Suppressor macrophage (primary cell): ENCODE measurements at places on chromosomes 3 and 15.

GRCh38 chr15:41950127-41950483 lies 22.3 kb downstream of the EHD4 start:
- DNase-seq = no peak

- DNase-seq = no peak
These were observed 11.0 kb upstream of the CTNNB1 start for GRCh38 chr3:41188306-41188705.

- no peak for DNase-seq
These were observed 62.4 kb downstream of the ADAMTS9 start for GRCh38 chr3:64625381-64625780.

DNA sequence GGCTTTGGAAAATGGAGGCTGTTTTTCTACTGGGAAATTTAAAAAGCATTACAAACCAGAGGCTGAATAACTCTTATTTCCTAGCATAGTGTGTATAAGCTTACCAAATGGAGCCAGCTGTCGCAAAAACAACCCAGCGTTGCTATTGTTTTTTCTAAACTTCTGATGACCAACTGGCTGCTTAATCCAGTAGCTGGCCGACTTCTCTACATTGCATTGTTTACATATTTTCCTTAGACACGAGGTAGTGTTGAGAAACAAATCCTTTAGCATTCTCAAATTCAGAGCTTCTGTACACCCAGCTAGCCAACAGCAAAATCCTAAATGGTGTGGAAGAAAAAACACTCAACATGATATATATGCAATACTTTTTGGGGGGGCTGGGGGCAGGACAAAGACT lies 161.0 kb upstream of the ADAMTS9 start:
- no peak for DNase-seq

DNA sequence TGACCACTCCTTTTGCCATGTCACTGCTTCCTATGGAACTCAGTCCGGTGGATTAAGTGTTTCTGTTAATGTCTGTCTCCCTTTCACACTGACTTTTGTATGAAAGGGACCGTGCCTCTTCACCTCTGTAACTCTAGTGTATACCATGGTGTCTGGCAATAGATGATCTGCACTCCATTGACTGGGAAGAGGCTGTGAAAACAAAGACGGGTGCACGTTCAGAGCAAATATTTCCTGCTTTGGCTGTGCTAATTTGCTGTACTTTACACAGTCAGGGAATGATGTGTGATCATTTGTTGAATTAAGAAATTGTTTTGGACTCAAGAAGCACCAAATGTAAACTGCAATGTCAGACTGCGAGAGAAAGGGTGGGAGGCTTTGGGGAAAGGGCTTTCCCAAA lies 315.2 kb downstream of the RORA start:
- DNase-seq = no peak

DNA sequence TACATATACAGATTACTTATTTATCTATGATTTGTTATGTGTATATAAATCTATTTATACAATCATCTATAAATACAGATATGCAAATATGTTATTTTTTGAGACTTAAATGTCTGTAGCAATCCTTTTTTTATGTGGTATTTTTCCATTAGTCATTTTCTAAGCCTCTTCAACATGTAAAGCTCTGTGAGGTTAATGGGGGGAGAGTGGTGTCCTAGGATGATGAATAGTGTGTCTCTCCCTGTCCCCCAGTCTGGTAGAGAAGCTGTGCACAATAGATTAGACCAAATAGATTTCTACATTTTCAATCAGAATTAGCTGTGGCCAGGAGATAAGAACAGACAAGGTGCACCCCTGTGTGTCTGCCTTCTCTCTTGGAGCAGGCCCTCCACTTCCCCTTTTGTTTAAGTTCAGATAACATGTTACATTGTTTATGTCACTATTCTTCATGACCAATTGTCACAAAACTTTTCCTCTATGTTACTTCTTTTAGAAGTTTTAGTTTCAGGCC lies 453.9 kb downstream of the LPP start:
- no peak for DNase-seq

DNA sequence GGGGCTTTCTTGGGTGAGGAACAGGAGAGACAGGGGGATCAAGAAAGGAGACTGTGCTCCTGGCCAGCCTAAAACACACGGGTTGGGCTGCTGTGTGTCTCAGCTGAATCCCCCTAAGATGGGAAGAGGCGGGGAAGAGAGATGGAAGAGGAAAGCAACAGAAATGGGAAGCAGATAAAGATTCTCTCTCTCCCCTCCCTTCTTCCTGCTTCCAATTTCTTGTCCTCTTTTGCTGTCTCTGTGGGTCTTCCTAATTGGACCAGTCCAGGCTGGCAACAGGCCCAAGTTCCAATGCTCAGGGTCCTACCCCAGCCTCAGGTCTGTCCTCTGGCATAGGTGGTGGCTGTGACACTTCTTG lies 7.1 kb downstream of the ISLR2 start:
- no peak for DNase-seq

DNA sequence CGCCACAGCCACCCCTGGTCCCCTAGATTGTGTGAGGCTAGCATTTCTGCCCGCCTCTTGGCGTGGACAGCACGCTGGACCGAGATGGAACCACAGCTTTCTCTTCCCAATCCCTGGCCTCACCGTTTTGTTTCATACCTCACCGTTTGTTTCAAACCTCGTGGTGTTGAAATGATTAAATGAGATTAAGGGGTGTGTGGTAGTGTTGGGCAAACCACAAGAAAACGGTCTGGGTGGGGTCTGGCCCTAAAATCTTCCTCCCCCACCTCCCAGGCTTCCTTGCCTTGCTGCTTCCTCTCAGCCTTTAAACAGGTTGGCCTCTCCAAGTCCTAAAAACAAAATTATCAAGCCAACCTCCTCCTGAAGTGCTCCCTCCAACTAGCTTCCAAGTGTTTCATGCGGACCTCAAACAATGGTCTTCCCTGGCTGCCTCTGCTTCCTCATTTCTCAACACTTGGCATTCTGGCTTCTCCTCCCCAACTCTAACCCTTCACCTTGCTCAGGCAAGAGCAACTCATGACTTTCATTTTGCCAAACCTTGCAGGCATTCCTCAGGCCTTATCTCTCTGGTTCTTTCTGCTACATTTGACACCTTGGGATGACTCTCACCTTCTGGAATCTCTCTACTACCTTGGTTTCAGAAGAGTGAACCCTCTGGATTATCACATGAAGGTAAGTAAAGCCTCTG lies 1.4 kb upstream of the ATP13A3 start:
- peak; percentile 71 for DNase-seq

DNA sequence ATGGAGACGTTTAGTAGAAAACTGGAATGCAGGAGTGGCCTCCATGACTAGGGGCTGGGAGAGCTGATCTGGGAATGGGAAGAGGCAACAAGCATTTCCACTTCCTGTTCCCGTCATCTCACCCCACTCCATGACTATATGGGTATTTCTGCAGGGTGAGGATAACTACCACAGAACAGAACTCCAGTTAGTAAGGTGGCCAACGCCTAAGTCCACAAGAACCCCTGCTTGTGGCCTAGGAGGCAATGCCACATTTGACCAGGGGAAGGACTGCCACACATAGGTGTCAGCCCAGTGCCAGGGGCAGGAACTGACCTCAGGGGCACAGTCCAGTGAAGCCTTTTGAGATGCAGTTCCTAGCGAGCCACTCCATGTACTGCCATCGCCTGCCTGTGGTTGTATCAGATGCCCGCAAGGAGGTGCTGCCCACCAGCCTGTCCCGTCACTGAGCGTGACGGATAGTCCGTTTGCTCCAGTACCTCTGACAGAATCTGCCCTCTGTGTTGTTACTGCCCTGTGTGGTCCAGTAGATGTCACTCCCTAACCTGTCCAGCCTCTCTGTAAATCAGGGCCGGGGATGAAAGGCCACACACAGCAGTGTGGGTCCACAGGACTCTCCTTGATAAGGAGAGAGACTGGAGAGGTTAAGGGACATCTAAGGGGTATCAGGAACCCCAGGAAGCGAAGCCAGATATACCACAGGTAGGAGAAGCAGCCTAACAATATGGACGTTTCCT lies 3.5 kb upstream of the MTFMT start:
- DNase-seq = peak; percentile 69

DNA sequence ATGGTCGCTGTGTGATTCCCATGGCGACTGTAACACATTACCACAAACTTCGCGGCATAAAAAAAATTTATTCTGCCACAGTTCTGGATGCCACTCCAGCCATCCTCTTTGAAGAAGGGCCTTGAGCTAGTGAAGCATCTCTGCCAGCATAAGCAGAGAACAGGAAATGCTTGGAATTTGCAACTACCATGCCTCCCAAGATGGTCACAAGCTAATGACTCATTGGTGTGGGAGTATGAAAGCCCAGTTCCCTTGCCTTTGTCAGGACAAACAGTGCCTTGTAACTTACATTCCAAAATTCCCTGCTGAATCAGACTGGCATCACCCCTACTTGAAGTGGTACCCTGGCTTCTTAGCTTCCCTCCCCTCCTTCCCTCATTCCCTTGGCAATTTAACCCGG lies 129.7 kb downstream of the PROS1 start:
- DNase-seq = peak; percentile 31

DNA sequence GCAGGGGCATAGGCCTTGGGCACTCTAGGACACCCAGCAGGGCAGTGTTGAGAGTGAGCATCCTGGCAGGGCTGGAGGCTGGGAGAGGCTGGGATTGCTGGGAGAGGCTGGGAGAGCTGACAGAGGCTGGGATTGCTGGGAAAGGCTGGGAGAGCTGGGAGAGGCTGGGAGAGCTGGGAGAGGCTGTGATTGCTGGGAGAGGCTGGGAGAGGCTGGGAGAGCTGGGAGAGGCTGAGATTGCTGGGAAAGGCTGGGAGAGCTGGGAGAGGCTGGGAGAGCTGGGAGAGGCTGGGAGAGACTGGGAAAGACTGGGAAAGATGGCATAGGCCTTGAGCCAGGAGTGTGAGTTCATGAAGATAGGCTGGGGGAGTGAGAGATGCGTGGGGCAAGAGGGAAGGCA lies 77.8 kb downstream of the MESD start:
- DNase-seq = no peak

GRCh38 chr3:12138044-12138443 lies 20.7 kb downstream of the TIMP4 start:
- peak; percentile 53 for DNase-seq

DNA sequence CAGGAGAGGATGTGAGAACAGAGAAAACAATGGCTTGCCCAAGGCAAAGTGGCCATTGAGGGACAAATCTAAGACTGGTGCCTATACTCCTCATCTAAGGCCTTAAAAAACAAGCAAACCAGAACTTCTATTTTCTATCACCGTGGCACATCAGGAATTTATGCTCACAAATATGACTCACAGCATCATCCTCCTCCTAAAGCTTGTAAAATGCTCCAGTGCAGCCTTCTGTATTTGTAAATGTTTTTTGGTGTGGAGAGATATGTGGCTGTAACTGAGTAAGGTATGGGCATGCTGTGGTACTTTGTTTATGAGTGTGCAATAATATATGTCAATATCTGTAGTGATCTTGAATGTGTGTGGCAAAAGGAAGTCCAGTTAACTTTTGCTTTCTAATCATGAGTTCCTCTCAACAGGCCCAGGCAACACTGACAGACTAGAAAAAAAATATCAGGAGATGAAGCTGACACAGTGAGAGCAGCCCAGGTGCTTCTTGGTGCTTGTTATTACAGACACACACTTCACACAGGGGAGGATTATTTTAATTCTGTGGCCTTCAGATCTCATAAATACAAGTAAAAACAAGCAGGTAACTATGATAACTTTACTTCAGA lies 60.3 kb downstream of the CTNNB1 start:
- no peak for DNase-seq

- no peak for DNase-seq
These were observed 202.3 kb downstream of the NEK10 start for GRCh38 chr3:27166888-27167287.

DNA sequence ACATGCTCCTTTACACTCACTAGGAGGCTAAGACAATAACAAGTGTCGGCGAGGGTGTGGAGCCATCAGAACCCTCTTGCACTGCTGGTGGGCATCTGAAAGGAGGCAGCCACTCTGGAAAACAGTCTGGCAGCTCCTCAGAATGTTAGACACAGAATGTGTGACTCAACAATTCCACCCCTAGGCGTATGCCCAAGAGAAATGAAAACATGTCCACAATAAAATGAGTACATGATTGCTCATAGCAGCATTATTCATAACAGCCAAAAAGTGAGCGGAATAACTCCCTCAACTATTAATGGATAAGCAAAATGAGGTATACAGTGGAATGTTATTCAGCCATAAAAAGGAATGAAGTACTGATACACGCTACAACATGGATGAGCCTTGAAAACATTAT lies 57.8 kb downstream of the WNT7A start:
- no peak for DNase-seq

DNA sequence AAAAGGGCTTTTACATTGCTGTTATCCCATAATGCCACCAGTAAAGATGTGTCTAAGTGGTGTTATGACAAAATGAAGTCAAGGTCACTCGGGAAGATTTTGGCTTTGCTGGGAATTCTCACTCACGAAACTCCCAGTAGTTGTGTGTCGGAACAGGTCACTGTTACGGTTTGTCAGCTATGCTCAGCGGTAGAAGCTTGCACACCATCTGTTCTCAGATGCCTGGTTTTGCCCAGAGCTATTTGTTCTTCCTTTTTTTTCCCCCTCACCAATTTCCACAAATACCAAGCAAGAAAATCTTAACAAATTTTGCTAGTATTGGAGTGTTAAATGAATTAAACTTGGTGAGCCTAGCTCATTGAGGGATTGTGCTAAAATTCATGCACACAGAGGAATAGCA lies 915.1 kb downstream of the MCTP2 start:
- DNase-seq = no peak

- peak; percentile 11 for DNase-seq
These were observed 21.0 kb downstream of the TMEM43 start for GRCh38 chr3:14145670-14146380.

DNA sequence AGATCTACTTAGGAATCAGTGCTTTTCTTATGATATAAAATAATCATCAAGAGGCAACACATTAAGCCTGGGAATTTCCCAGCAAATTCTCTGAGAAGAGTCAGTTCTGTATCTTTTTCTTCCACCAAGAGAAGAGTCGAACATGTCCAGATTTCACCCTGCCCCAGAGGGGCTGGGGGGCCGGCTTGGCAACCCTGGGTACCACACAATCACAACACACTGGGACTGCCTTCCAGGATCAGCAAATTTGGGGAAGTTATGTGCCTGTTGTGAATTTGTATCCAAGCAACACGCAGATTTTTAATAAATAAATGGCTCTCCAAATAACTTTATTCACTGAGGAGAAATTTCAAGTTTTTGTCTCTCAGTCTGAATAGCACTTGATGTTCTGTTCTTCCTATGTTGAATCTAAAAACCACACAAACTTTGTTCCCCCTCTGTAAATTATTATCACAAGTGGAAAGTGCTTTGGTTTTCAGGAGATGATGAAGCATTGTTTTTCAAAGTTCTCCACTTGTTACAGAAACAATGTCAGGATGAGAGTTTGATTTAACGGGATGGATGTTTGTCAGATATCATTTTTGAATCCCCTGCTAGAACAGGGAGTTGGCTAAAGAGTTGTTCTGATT lies 357.2 kb downstream of the ZNF385D start:
- no peak for DNase-seq

- DNase-seq = no peak
These were observed 58.8 kb downstream of the TNIK start for GRCh38 chr3:171401432-171401831.

GRCh38 chr3:13053893-13054292 lies 19.3 kb downstream of the IQSEC1 start:
- DNase-seq = no peak
